Hematopoietic multipotent progenitor cell treated with erythropoietin and hydrocortisone succinate and interleukin-3 and kit ligand, for 6 days (in vitro differentiated cells): ENCODE measurements at places on chromosomes 6 and 20.

GRCh38 chr20:51014797-51015722, 7.8 kb downstream of the KCNG1 start:
- peak; percentile 58 for DNase-seq

DNA sequence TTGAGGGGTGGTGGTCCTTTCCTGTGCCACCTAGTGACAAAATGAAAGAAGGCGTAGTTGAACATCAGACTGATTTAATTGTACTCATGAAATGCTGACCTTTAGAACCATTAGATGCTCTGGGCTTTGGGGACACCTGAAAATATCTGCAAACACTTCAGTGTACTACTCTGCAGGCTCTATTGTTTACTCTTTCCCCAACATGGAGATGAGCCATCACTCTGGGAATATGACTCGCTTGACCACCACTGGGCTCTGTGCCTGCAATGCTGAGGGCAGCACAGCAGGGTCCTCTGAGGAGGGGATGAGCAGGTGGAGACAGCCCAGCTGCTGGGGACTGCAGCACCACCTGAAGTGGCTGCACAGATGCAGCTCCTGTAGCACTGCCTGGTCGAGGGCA, 74.8 kb upstream of the SLC24A3 start:
- DNase-seq: no peak

GRCh38 chr6:53728570-53729194, 63.1 kb upstream of the KLHL31 start:
- DNase-seq: peak; percentile 81

DNA sequence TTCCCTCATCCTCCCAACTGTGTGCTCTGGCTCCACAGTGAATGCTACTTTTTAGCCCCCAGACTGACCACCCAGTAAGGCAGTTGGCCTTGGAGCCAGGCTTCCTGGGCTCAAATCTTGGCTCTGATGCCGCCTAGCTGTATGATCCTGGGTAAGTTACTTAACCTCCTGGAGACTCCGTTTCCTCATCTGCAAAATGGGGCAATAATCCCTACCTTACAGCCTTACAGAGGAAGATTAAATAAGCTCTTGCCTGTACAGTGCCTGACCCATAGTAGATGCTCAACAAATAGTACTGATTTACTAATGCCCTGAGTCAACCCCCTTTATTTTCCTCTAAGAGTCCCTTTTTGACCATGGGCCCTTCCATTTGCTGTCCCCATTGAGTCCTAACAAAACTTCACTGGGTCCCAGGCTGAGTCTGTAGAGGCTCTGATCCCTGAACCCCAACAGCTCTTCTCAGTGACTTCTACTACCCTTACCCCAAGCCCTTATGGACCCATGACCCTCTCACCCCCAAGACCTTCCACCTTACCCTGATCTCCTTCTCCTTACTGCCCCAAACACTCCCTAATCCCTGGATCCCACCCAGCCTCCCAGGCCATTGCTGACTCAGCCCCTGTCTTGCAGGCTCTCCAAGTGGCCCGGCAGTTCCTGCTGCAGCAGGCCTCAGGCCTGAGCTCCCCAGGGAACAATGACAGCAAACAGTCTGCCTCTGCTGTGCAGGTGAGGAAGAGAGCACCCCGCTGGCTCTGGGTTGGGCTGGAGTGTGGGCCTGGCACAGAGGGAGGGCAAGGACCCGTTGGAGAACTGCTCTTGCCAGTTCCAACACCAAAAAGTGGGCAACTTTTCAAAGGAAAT, 31.4 kb downstream of the FOXP4 start:
- no peak for DNase-seq

- DNase-seq: no peak
Measured at GRCh38 chr6:74658391-74658790, 547.5 kb downstream of the COL12A1 start.

DNA sequence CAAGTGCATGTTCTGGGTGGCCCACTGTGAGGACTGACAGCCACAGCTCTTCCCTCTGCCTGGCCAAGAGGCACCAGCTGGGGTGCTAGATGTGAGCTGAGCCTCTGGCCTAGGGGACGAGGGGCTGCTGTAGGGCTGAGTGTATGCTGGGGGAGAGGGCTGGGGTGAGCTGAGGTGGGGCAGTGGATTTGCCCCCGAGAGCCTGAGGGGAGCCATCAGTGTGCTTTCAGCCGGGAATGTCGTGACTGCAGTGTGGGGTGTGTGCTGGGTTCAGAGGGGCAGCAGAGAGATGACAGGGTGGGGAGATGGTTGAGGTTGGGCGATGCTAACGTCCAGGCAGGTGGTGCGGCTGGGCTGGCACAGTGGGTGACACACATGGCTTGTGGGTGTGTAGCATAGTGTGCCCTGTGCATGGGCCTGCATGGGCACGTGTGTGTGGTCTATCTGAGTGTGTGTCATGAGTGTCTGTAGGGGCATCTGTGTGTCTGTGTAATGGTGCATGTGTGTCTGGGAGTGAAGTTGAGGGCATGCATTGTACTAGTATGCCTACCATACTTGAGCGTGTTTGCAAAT, 46.0 kb upstream of the BLCAP start:
- no peak for DNase-seq

DNA sequence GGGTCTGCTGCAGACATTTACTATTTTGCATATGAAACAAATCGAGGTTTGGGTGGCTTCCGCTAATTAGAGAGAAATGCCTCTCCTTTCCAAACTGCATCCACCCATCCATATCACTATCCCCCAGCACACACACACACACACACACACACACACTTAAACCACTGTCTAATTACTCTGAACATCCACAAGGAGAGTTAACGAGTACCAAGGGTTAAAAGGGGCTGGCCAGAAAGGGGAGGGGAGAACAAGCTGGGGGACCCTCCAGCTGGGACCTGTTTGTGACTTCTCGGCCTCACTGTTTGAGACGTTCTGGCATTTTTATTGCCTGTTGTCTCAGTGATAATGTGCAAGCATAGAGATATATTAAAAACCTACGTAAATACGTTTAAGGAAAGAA, 261.2 kb downstream of the FOXC1 start:
- DNase-seq: no peak

GRCh38 chr6:15616261-15616660, 46.6 kb downstream of the DTNBP1 start:
- no peak for DNase-seq

GRCh38 chr20:1396702-1397101, 3.8 kb upstream of the FKBP1A start:
- DNase-seq: no peak

DNA sequence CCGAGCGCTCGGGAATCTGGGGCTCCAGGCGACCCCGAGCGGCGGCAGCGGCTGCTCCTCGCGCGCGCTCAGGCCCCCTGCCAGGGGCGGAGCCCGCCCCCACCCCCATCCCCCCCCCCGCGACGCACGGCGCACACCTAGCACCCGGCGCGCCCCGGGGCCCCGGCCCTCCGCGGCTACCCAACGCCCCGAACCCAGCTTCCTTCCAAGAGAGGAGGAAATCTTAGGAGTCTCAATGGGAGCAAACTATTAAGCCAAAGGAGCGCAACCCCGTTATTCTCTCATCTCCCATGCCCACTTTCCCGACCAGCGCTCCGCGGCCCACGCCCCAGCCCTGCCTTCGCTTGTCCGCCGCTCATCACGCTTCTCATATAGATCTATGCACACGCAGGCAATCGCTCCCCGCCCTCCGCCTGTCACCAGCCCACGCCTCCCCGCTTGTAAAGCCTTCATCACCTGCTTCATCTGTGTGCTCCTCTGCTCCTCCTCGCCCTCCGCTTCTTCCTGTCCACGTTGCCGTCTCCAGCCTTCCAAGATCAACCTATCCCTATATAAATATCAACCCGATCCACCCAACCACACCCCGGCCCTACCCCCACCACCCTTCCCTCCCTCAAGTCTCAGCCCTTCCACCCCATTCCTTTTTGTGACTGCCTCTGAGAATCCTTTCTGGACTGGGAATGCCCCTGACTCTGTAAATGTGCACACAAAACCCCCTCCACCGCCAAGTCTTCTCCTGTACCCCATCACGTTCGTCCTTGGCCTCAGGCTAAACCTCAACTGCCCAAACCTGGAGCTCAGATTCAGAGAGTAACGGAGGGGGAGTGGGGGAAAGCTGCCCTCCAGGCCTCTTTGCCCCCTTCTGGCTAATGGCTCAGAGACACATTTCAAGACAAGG, at the start of gene DLK2:
Gene DLK2, minus strand, starts transcription at position 18 of the 898 bp plus-strand sequence. CDS start 723 bp downstream, outside the sequence.
- peak; percentile 60 for DNase-seq

- DNase-seq: no peak
Measured at GRCh38 chr6:158768436-158768835, 50.7 kb downstream of the EZR start.

- no peak for DNase-seq
Measured at GRCh38 chr6:90370493-90370959, 73.9 kb upstream of the BACH2 start.

- DNase-seq: no peak
Measured at GRCh38 chr6:11989386-11989785, 22.7 kb upstream of the HIVEP1 start.

GRCh38 chr6:12150812-12151432, 138.8 kb downstream of the HIVEP1 start:
- DNase-seq: peak; percentile 21

DNA sequence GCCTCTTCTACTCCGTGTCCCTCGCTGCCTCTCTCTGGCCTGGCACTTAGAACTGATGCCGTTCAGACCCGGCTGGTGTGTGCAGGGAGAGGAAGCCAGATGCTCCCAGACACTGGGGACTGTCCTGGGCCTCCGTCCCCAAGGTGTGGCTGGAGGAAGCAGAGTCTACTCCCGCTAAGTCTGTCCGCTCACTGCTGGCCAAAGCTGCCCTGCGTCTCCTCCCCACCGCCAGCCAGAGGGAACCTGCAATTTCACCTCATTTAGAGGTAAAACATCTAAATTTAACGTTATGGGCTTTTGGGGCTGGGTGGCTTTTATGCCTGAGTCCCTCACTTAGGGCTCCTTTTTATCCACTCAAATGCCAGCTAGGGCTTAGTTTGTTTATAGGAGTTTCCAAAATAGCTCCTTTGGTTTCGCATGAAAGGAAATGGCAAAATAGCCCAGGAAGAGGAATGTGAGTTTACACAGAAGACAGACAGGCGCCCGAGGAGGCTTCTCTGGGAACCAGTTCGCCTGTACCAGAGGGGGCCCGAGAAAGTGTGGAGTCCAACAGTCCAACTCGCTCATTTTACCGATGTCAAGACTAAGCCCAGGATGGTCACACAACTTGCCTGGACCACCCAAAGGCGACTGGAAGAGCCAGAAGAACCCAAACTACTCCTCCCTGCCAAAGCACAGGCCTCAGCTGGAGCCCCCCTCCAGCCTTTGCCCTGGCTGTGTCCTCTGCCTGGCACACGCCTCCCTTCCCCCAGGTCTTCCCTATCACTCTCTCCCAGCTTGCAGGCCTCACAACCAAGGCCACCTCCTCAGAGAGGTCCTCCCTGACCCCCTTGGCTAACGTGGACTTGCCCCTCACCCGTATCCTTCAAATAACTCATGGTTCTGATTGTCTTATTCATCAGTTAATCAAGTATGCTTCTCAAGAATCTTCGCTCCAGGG, 54.5 kb downstream of the RIPOR3 start:
- DNase-seq: peak; percentile 56

- DNase-seq: no peak
Measured at GRCh38 chr20:50744143-50744792, 12.9 kb downstream of the PARD6B start.

DNA sequence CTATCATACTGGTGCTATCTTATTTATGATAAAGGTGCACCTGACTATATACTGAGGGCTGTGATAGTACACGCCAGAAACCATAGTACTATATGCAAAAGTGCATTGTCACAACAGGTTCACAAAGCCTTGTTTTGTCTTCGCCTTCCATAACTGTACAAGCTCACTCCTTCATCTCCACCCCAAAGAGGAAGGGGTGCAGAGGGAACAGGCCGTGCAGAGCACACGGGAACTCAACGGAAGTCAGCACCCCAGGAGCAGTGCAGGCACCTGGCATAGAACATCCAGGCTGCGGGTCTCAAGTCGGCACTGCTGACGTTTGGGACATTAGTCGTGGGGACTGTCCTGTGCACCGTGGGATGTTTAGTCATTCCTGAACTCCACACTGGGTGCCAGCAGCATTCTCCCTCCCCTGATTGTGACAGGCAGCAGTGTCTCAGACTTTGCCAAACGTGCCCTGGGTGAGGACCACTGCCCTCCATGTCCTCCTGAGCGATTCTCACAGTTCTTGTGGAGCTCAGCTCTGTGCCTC, 99.7 kb downstream of the PXDC1 start:
- DNase-seq: peak; percentile 35
